GM12865 (cell line): ENCODE measurements at places on chromosomes 1 and 21.
A peak's percentile ranks its signal among the peaks of the same experiment; 100 is the strongest.

GRCh38 chr1:228182296-228183030 lies 16.9 kb downstream of the IBA57 start:
- DNase-seq, result no peak

DNA sequence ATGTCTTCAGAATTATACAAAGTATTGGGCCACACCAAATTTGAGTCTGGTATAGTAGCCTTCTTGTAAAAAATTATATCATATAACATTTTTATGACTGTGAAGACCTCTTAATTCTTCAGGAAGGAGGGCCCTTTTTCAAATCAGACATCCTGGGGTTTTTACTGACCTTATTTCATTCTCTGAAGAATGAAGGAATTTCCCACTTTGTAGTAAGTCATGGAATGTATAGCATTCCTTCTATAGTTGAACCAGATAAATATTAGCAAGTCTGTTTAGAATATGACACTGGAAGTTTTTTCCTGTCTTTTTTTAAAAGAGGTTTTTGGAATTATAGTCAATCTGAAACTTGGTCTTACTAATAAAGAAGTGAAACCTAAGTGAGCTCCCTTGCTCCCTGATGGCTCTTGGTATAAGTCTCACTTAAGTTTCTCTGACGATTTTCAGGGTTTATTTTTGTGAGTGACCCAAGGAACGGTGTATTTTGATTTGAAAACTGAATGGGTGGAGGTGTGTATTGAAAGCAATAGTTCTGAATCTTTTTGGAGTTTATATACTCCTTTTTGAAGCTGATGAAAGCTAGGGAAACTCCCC lies 23.7 kb downstream of the SNX27 start:
- DNase-seq, result peak; percentile 77

DNA sequence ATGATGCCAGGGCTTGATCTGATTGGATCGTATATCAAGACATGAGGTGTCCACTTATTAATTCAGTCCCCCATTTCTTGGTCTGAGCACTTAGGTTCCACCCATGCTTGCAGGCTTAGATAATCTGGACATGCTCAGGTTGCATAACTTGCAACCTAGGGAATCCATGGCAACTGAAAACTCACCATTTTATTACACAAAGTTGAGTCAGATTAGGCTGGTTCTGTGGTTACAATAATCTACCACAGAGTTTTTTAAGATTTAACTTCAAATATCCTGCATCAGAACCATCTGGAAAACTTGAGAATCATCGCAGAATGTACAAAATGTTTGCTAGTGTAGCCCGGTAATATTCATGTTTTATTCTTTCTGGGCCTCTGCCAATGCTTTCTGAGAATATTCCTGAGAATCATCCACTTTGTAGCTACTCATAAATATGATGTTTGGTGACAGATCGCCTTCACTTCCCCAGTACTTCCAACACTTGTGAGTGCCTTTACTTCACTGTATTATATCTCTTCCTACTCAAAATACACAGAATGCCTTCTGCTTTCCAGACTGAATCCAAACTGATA lies 707.2 kb upstream of the ADAMTS5 start:
- DNase-seq, result no peak

DNA sequence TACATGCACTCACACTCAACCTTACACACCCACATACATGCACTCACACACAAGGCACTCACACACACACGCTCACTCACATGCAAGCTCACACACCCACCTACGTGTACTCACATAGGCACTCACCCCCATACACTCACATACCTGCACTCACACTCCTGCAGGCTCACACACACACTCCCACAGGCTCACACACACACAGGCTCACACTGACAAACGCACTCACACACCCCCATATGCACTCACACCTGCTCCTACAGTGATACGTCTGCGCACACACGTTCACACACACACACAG lies 19.1 kb upstream of the TMEM52 start:
- no peak for DNase-seq

DNA sequence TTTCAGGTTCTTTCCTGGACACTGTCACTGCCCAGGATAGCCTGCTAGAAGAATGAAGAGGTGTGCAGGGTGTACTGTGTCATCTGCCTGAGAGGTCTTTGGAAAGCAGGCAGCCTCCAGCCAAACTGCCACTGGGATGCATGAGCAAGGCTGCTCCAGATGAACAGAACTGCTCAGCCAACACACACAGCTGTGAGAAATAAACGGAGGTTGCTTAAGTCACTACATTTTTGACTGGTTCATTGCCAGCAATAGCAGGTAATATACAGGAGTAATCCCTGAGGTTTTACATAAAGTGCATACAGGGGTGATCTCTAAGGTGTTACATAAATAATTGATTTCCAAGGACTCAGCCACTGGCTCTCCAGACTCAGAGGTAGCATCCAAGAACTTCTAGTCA lies 516.9 kb downstream of the BRINP3 start:
- no peak for DNase-seq

DNA sequence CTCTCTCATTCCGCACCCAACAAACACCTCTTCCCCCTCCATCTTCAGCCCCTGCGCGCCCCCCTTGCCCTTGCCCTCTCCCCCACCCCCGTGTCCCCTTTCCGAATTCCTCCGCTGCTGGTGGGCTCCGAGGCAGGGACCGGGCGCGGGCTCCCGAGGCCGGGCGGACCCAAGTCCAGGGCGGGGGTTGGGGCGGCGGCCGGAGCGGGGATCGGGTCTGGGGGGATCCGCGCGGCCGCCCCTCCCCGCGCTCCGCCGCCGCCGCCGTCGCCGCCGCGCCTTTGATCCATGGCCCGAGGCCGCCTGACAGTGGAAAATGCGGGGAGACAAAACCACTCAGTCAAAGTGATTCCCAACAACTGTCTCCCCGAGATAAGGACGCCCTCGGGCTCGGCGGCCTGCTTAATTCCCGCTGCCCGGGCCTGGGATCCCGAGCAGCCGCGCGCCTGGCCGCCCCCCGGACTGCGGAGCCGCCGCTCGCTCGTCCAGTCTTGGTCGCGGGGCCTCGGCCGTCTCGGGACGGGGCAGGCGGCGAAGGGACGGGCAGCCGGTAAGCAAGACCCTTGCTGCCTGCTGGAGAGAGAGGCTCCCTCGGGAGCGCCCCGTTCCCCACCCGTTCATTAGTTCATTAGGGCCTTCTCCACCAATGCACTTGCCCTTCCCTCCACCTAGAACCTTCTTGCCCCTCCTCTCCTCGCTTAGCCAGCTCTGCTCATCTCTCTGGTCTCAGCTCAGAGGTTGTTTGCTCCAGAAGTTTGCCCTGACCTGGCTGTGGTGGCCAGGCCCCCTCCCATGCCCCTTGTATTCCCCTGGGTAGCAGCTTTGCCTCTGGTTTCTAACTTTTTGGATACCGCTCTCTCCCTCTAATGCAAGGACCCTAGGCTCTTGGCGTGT lies 86.4 kb downstream of the PAX7 start:
- DNase-seq, result no peak

DNA sequence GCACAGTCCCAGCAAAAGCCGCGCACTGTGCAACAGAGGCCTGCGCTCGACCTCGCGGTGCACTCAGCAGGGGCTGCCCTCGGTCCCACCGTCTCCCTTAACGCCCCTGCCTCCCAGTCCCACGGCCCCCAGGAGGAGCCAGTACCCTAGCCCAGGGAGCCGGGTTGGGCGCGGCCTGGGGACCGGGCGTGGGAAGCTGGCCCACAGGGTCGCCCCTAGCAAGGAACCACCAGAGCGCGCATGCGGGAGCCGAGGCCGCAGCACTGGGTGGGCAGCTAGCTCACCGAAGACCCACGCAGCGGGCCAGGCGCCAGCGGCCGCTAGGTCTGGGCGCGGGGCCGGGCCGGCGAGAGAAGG lies 21.6 kb upstream of the ZNF678 start:
- no peak for DNase-seq

- DNase-seq, result no peak
These were observed 566 bp upstream of the PAQR7 start for GRCh38 chr1:25875856-25876692.

DNA sequence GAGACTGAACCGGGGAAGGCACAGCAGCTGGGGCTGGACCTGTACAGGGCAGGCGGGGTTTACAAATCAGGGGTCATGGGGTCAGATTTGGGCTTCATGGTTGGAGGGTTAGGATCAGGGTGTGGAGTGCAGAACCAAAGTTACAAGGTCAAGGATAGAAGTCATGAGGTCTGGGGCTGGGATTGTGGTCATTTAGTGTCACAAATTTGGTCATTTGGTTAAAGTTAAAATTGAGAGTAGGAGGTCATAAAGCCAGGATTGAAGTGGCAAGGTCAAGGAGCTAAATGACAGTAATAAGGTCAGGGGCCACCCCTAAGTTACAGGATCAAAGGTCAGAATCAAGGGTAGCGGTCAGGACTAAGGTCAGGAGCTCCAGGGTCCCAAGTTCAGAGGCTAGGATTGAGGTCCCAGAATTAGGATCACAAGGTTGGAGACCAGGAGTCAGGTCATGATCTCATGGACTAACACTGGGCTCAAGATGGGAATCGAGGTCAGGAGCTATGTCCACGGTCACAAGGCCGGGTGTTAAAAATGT lies 20.4 kb downstream of the SERINC2 start:
- DNase-seq, result no peak

DNA sequence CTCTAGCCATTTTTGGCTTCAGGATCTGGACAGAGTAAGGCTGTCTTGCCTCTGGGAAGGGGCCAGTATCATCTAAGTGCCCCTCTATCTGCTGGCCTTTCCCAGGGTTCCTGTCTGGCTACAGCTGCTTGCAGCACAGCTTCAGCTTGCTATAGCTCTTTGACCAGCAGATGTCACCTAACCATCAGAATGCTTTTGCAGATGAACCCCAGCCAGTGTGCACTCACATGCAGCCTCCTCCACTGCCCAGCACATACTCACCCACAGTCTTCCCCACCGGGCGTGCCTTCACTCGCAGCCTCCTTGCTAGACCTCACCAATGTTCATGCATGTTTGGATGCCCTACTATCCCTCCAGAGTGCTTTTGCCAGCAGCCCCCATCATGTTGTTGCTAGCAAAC lies 769.0 kb downstream of the BRINP3 start:
- DNase-seq, result peak; percentile 19

- DNase-seq, result no peak
These were observed 145.5 kb upstream of the NRIP1 start for GRCh38 chr21:15210235-15210678.
